ENCODE measurements at places on chromosomes 4 and X.

- DNase-seq: no peak
Observed at GRCh38 chr4:159515314-159516025, 412.6 kb downstream of the RAPGEF2 start.

- DNase-seq: no peak
Observed at GRCh38 chr4:8603931-8604330, 11.4 kb downstream of the CPZ start.

GRCh38 chrX:90883479-90883878 is 551.2 kb upstream of the PABPC5 start:
- DNase-seq: no peak

GRCh38 chr4:26273616-26273980 is 47.2 kb upstream of the RBPJ start:
- DNase-seq: no peak

GRCh38 chr4:150244600-150244999 is 166.4 kb downstream of the DCLK2 start:
- no peak for DNase-seq

GRCh38 chr4:186792728-186793366 is 69.2 kb upstream of the FAT1 start:
- no peak for DNase-seq

DNA sequence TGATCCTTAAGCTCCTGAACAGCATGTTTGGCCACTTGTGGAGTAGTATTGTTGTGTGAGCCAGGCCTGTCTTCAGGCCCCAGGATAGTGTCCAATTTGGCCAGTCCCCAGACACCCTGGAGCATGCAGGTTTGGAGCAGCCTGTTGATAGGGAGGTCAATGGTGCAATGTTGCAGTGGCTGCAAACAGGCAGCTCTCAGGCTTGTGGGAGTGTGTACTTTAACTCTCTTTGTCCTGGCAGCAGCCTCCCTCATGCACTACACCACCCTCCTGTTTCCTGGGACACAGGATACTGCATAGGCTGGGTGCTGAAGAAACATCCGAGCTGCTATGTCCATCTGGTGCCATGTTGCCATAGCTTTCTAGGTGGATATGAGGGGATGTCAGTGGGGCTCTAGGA is 24.0 kb downstream of the TECRL start:
- DNase-seq: no peak

DNA sequence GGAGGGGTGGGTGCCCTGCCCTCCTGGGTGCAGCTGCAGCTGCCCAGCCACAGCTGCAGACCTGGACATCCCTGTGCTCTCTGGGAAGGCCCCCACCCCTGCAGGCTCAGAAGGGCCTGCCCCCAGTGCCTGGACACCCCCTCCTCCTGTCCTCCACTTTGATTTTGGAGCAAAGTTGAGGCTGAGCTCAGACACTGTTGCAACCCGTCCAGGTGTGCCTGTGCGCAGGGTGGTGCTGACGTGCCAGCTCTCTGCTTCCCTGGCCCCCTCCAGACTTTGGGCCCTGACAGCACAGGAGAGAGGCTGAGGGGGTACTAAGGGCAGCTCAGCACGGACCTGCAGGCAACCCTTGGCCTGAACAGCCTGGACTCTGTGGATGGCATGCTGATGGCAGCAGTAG is 750.3 kb downstream of the ARAP2 start:
- no peak for DNase-seq

- peak; percentile 59 for DNase-seq
Observed at GRCh38 chr4:77586951-77587383, 18.7 kb upstream of the CXCL13 start.

DNA sequence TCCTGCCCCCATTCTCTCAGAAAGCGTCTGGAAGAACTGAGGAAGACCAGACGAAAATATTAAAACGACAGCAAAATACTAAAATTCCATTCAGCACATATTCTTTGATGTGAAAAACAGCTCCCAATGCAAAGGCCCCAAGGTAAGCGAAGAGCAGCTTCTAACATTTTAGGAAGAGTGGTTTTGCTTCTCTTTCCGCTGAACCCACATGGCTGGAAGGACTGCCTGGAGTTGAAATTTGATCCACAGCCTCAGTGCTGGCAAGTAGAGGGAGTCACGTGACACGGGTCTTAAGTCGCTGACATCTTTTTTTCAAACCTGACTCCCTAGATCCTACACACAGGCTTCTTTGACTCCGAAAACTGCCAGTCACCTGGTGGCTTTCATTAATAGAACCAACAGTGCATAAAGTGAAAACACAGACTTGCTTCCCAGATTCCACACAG is at the start of gene FAM13A:
TSS of gene FAM13A (minus strand) at position 233 of the 446 bp plus-strand sequence. CDS start at position 12, 221 bp downstream.
- peak; percentile 96 for DNase-seq

DNA sequence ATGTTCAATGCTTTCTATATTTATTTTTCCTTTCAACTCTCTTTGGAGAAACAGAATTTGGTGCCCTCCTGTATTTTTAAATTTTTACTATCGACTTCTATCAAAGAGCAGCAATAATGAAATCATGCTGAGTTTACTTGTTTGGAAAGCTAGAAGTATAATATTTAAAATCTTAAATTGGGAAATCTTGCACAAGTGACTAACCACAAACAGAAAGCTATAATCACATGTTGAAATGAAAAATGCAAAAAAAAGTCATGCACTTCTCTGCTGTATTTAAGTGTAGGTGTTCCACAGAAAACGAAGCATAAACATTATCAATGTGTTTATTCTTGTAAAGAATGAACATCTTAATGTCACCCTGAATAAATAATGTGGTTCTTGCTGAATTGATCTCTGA is 306.1 kb downstream of the PCDH18 start:
- no peak for DNase-seq

DNA sequence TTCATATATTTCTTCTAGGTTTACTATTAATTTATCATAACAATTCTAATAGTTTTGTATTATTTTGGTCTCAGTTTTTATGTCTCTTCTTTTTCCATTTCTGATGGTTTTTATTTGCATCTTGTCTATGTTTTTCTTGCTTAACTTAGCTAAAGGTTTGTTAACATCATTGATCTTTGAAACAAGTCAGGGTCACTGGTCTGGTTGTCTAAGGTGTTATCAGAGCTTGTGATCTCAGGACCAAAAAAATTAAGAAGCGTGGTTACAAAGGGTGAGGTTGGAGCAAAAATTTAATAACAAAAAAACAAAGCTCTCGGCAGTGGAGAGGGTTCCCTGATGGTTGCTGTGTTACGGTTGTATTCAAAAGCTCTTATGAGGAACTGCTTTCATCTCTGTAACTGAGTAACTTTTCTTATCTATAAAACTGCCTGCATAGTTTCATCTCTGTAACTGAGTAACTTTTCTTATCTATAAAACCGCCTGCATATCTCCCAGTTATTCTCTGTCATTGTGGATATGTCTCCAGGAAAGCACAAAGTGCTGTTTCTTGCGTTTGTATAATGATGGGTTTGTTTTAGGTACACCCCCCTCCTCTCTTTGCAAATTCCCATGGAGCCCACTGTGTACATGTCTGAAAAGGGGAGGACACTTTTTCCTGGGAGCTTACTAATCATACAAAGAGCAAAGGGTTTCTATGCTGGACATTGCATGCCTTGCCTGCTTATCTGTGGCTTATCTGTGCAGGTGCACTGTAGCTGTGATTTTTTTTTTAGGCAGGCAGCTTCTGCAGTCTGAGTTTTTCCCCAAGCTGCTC is 62.4 kb upstream of the UGT2B15 start:
- DNase-seq: peak; percentile 89

DNA sequence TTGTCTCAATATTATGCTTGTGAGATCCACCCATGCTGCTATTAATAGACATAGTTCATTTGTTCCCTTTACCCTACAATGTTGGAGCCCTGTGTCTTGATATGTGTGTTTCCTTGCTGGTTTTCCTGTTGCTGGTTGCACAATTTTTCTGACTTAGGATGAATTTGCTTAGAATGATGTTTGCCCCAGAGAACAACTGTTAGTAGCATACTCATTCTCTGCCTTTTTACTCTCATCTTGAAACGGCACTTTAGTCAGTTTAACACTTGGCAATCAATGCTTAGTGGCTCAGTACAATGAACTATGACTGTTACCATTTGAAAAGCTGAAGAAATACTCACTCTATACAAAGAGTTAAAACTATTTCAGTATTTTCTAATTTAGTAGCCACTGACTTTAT is 158.8 kb upstream of the NDST4 start:
- DNase-seq: no peak

GRCh38 chr4:139814323-139815015 is 148.8 kb downstream of the MGST2 start:
- DNase-seq: peak; percentile 63

DNA sequence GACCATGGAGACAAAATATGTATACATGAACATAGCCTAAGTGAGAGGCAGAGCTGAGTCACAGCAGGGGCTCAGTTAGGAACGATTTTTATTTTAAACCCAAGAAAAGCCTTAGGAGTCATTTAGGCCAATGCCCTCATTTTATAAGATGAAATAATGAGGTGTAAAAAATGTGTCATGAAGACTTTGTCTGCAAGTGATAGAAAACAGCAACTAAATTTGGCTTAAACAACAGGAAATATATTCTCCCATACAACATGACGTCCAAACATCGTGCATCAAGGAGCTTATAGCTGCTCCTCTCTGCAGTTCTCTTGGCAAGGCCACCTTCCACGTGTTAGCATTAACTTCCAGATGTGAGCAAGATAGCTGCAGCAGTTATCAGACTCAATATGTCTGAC is 16.8 kb downstream of the SCFD2 start:
- DNase-seq: no peak

DNA sequence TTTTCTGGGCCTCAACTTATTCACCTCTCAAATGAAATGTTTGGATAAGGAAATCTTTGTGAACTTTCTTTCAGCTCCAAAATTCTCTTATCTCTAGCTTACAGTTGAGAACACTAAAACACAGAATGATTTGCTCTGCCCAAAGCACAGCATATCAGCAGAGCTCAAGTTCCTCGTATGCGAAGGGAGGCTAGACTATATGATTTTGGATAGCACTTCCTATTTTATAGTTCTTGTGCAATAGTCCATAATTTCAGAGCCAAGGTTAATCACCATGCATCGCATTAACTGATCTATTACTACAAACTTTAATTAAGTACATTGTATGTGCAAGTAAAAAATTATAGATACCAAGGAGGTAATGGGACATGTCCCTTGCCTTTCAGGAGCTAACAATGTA is 27.0 kb upstream of the KLHL13 start:
- DNase-seq: peak; percentile 79

DNA sequence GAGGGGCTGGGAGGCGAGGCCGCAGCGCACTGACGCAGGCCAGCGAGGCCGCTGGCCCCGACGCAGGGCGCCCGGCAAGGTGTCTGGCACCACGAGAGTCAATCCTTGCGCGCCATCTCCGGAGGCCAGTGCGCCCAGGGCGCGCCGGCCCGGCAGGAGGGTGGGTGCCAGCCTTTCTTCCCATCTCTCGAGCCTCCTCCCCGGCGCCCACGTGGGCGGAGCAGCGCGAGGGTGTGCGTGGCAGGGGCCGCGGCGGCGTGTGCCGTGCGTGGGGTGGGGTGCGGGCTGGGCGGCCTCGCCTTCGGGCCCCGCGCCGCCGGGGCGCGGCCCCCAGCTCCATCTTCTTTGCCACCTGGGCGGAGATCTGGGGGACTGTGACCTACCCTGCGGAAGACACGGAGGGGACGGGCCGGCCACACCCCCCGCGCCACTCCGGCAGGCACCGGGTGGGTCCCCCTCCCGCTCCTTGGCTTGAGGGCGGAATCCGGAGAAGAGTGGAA is 877 bp downstream of the JAKMIP1 start:
- no peak for DNase-seq

- DNase-seq: no peak
Observed at GRCh38 chr4:7711307-7711963, 228.2 kb downstream of the AFAP1 start.

DNA sequence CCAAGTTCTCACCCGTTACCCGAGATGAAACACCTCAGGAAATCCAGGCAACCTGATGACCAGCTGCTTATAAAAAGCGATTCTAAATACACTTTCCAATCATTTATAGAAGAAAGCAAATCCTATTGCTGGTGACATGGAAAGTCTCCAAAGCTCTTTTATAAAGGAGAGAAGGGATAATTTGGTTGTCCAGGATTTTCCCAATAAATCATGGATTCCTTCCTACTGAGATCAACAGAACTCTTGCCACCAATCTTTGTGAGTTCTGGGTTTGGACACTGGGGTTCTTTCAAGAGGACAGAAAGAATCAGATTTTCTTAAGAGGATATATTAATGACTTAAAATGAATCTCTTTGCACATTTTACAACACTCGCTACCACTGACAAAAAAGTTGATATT is 24.7 kb upstream of the SOD3 start:
- DNase-seq: no peak

DNA sequence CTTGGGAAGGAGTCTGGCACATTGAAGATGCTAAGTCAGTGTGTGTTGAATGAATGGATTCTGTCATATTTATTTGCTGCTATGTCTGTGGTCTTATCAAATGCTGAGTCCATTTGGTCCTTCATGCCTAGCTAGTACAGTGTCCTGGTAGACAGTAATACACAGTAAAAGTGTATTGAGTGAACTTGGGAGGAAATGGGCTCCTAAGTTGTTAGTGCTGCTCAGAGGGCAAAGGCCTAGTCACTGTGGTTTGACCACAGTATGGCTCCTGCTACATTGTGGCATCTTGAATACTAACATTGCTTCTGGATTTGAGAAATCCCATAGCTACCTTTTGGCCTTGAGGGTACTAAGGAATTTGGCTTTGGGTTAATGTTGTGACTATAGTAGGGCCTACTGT is 33.9 kb downstream of the MTM1 start:
- no peak for DNase-seq

DNA sequence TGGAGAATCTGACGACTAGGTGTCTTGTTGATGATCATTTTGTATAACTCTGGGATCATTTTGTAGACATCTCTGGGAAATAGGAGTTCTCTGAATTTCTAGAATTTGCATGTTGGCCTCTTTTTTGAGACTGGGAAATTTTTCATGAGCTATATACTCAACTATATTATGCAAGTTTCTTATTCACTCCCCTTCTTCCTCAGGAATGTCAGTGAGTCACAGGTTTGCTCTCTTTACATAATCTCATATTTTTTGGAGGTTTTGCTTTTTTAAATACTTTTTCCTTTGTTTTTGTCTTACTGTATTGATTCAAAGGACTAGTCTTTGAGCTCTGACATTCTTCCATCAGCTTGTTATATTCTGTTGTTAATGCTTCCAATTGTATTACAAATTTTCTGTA is 1324.2 kb downstream of the TECRL start:
- no peak for DNase-seq

DNA sequence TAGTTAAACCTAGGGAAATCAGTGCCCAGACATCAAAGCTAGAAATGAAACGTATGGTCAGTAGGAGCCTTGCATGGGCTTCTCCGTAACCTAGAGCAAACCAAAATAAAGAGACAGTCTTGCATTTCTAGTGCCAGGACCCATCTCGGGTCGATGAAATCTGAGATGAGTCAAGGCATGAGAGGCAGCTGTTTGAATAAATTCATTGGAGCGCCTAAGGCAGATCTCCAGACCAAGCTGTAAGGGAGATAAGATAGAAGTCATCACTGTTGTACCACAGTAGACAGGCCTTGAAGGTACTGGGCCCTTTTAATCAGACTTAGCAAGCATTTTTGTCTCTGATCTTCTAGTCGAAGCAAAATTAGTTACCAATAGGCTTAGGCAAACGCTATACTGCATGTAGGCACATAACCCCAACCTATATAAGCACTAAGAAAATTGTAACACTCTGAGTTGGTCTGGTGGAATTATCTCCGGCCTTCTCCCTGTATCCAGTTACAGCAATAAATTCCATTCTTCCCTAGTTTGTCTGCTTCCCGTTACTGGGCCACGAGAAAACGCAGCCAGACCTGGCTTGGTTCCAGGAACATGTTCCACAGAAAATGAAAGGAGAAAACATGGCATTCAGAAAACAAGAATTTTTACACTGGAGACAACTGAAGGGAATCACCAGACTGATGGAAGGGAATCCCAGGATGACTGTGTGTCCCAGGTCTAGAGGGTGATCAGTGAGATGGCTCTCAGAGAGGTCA is 21.1 kb upstream of the PAPSS1 start:
- DNase-seq: no peak

All from OCI-M1 (cell line).